ENCODE measurements at places on chromosomes 11 and 22. TPM values are rescaled to one million over a fixed set of nuclear protein-coding genes. Genes with fewer than 3 reads are reported as not detected.
A peak's percentile ranks its signal among the peaks of the same experiment; 100 is the strongest.

Gene RAPSN
- total RNA-seq = 7.0 TPM

- no peak for DNase-seq
Measured at GRCh38 chr22:34798605-34799004, 267.4 kb upstream of the ISX start.

Gene PATE2
- total RNA-seq = not detected

GRCh38 chr11:84714316-84714780 lies 912.8 kb downstream of the DLG2 start:
- DNase-seq = peak; percentile 60

GRCh38 chr22:22935546-22936157 lies 48.0 kb downstream of the IGLL5 start:
- no peak for DNase-seq

DNA sequence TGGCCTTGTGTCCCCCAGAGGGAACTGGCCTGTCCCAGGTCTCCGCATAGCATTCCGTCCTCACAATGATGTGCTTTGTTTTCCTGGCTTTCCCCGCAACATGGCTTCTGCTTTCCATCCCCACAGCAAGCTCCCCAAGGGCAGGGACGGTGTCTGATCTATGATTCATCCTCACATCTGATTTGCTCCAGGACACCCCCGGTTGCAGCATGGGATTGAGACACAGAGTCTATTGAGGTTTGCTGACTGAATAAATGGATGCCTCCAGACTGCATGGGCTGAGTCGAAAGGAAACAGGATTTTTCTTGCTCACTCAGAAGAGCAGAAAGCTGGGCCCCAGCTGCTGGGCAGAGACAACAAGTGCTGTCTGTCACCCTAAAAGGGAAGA lies 40.2 kb downstream of the LMO1 start:
- no peak for DNase-seq

GRCh38 chr11:119752345-119752871 lies 23.4 kb upstream of the NECTIN1 start:
- DNase-seq = no peak

Gene SCYL1
- total RNA-seq = 55.6 TPM

GRCh38 chr22:19703869-19704268 lies 10.4 kb upstream of the SEPTIN5 start:
- DNase-seq = no peak

Gene PATE3
- not detected for total RNA-seq

GRCh38 chr11:1546536-1547466 lies 25.3 kb downstream of the DUSP8 start:
- DNase-seq = peak; percentile 64

DNA sequence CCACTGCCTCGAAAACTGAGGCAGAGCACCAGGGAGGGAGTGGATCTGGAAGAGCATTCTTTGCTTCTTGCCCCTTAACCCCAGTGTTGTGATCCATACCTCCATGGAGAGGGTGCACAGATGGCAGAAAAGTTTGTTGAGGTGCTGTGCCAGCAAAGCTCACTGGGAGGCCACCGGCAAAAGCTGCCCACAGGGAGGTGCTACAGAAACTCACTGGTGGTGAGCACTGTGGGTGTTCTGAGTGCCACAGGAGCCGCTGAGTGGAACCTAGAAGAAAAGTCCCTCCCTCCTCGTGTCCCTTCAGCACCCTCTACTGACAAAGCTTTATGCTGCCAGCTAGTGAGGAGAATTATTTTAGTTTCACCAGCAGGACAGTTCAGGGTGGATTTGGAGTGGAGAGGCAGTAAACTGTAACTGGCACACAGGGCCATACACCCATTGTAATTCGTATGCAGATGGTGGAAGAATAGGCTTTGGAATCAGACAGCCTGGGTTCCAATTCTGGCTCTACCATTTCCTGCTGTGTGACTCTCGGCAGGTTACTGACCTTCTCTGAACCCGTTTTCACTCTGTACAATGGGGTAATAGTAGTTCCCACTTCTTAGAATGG lies 84.6 kb downstream of the SWAP70 start:
- DNase-seq = no peak

DNA sequence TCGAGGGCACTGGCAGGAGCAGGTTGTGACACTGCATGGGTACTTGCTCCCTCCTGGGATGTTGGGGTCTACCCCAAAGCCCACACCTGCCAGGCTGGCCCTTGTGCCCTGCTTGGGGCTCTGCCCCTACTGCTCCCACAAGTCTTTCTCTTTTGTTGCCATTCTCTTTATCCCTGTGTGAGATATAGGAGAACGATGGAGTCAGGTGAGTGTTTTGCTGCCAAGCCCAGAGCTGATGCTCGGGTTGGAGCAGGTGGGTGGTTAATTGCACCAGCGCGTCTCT lies 292.6 kb downstream of the TBC1D22A start:
- DNase-seq = no peak

GRCh38 chr11:77173494-77173893 lies 45.4 kb downstream of the MYO7A start:
- peak; percentile 68 for DNase-seq

DNA sequence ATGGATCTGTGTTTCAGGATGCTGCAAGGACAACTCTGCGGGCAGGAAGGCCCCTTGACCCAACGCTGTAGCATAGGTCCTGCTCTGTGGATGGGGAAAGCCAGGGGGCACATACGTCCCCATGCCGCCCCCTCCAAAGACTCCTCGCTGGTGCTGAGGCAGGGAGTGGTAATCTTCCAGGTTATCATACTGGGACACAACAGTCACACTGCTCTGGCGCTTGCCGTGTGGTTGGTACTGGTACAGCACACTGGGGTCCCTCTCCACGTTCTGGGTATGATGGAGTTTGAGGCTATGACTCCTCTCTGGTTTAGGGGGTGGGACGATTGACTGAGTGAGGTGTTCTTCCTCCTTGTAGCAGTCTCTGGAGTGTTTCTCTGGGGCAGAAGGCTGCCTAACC lies 26.2 kb upstream of the TP53AIP1 start:
- DNase-seq = no peak

GRCh38 chr11:12757416-12757815 lies 83.2 kb downstream of the TEAD1 start:
- DNase-seq = no peak

Gene FAM227A
- total RNA-seq = 0.27 TPM

DNA sequence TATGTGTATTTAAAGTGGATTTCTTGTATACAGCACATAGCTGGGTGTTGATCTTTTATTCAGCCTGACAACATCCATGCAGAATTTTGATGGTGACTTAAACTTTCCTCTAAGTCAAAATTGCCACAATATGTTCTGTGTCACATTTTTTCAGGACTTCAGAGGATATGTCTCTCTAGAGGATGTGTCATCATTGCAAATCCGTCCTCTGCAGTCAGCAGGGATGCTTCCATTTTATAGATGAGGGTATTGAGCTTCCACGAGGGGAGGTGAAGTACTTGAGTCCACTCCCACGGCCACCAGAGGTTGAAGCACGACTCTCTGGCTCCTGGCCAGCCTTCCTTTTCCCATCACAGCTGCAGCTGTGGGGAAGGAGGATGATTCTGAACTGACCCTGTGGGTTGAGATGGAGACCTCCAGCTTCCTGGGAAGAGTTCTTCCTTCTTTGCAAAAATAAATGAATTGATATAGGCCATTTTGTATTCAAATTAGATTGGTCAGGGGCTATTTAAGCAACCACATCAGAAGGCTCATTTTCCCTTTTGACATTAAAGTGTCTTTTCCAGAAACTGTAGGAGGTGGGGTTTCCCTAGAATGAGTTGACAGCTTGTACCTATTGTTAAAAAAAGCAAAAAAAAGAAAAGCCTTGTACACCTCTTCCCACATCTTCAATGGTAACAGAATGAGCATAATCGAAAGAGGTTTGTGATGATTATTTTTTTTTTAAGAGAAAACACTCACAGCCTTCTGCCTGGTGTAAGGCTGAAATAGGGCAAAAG lies 55.2 kb upstream of the MYEOV start:
- DNase-seq = no peak

DNA sequence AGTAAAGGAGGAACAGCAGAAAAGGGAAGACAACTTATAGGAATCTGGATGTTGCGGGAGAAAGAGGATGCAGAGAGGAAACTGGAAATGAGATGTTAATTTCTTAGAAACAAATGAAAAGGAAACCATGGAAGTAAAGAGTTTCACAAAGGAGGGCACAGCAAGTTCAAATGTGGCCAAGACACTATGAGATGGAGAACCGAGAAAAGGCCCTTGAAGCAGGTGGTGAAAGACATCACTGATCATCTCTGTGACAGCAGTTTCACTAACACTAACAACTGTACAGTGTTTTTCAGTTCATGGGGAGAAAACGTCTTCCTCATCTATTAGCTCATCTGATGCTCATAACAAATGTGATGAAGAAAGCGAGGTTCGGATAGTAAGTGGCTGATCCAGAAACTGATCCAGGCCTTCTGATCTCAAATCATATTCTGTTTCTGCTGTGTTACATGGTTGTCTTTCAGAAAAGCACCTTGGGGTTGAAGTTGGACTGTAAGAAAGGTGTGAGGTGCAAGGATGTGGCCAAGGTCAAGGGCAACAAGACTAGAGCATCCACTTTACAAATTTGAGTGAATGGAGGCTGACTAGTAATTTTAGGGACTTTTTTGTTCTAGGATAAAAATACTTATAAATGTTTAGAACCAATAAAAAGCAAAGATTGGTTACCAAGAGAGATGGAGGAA lies 492.1 kb upstream of the CADM1 start:
- DNase-seq = no peak

DNA sequence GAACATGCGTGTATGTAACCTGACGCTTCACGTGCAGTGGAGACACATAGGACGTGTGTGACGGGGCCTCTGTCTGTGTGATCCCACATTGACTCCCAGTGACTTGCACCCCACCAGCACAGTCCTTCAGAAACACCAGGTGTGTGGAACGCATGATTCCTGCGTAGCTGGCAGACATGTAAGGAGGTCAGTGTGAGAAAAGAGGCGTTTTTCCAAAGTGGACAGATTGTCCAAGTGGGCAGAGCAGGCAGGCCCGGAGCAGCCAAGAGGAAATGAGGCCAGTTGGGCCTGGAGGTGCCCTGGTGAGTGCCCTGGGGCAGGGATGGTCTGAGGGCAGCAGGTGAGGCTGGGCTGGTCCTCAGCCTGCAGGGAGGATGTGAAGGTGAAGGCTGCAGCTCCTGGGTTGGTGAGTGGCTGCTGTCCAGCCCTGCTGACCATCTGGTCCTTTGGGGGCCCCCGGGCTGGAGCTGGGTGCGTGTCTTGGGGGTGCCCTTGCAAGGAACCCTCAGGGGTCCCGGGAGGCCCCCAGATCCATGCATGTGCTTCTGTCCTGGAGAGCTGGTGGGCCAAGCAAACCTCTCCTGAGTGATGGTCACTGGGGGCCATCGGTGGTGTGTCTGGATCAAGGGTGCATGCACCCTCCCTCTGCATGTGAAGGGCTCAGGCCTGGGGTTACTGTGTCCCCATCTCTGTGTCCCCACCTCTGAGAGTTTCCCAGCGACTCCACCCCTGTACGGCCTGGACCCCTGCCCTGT lies 26.6 kb downstream of the SHANK3 start:
- peak; percentile 51 for DNase-seq

GRCh38 chr11:71286701-71287643 lies 34.6 kb upstream of the SHANK2 start:
- no peak for DNase-seq

Gene TPBGL
- total RNA-seq = 0.16 TPM

DNA sequence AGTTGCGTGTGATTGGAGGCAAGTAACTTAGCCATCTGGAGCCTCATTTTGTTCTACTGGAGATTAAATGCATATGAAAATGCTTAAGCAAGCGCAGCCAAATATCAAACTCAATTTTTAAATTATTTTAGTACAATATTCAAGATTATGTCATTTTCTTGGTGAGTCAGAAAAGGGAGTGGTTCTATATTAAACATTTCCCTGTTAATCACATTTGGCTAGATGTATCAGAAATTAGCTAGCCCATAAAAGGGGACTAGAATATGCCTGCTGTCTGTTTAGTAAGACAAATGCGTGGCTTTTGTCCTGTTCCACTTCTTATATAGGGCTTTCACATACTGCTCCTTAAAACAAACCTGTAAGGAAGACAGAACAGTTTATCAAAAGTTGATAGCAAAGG lies 35.0 kb upstream of the BMAL1 start:
- no peak for DNase-seq

Gene DBX1
- total RNA-seq = not detected

GRCh38 chr22:38452373-38453065 lies 2.5 kb downstream of the KCNJ4 start:
- DNase-seq = peak; percentile 81

DNA sequence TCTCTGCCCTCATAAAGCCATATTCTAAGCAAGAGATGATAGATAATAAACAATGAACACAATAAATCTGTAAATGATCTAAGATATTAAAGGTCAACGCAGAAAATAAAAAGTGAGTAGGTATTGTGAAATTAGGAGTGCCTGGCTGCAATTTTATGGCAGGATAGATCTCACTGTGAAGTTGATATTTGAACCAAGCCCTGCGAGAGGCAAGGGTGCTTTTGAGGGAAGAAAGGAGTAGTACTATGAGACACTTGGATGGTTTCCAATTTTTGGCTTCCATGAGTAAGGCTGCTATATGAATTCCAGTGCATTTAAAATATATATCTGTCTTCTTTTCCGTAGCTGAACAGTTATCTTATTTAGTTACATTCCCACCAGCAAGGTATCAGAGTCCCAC lies 720.0 kb upstream of the CNTN5 start:
- no peak for DNase-seq

Gene PRODH
- total RNA-seq = 7.4 TPM

All from Right ventricle myocardium inferior (tissue), 1 donor.